Chondrocyte (in vitro differentiated cells): ENCODE measurements at places on chromosomes 4 and X. TPM values are rescaled to one million over a fixed set of nuclear protein-coding genes. Genes with fewer than 3 reads are reported as not detected.

Gene BMPR1B
- 5.6 to 19.4 TPM (median 7.8 TPM) in 3 replicates for total RNA-seq

DNA sequence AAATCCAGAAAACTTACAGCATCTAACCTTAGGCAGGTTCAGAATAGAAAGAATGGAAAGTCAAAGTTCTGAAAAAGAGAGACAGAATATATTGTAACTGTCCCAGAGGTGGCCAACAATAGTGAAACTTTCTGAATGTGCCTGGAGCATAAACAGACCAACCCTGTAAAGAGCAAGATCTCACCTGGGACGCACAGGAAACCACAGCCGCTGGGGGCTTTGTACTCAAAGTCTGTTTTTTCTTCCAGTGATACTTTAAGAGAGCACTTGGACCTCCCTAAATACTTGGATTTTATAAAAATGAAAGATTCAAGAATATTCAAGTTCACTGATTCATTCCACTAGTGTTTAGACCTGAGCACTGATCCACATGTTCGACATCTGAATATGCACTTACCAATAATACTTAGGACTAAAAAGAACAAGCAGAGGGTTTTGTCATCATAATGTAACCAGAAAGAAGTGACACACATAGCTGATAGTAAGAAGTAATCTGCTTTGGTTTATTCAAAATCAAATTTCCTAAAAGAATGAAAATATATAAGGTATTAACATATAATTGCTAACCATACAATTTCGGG lies 35.3 kb downstream of the ARAP2 start:
- no peak for DNase-seq
- no peaks in the 10 kb centered on the region for H3K27me3 ChIP-seq
- peaks cover 5% of the 10 kb centered on the region for H3K4me1 ChIP-seq
- H3K4me3 ChIP-seq = no peak overlapping the region
- H3K36me3 ChIP-seq = no peaks in the 10 kb centered on the region

- H3K4me1 ChIP-seq = peaks cover 12% of the 10 kb centered on the region
- H3K27me3 ChIP-seq = no peaks in the 10 kb centered on the region
- H3K4me3 ChIP-seq = no peak overlapping the region
- H3K36me3 ChIP-seq = peaks cover 13% of the 10 kb centered on the region
- no peak overlapping the region for H3K27ac ChIP-seq
Measured at GRCh38 chrX:3307881-3308280, 38.6 kb downstream of the MXRA5 start.

- peak within 1 kb of the TSS; percentile 93 for H3K27ac ChIP-seq
- H3K4me3 ChIP-seq = peak within 1 kb of the TSS; percentile 90
- peak; percentile 95 for DNase-seq
- H3K4me1 ChIP-seq = peaks cover 11% of the 10 kb centered on the region
Measured at GRCh38 chrX:2928583-2929434, at the start of gene ARSD. ARSD (minus strand) TSS chrX:2929339; CDS start chrX:2929275, 64 bp downstream.

Gene C4orf36
- 0.60 TPM in 1 of 3 replicates, not detected in the others for total RNA-seq

Gene USP17L5
- total RNA-seq = not detected in 3 replicates

- peaks cover 2% of the 10 kb centered on the region for H3K27me3 ChIP-seq
- no peaks in the 10 kb centered on the region for H3K36me3 ChIP-seq
Measured at GRCh38 chrX:132615391-132616131, 126.7 kb upstream of the MBNL3 start.
